NCI-H510A treated with DMSO at 0.1 percent for 48 hours (cell line): ENCODE measurements at places on chromosomes 2 and 18.

- DNase-seq, result peak; percentile 68
Measured at GRCh38 chr2:84881581-84882413, 913 bp upstream of the TRABD2A start.

- no peak for DNase-seq
Measured at GRCh38 chr18:77218642-77219041, 31.0 kb upstream of the GALR1 start.

GRCh38 chr2:226839161-226839560 is 3.3 kb downstream of the RHBDD1 start:
- peak; percentile 15 for DNase-seq

GRCh38 chr2:155350783-155351580 is 652.5 kb downstream of the KCNJ3 start:
- DNase-seq, result no peak

GRCh38 chr2:219522111-219523030 is 8.1 kb downstream of the ASIC4 start:
- peak; percentile 24 for DNase-seq

DNA sequence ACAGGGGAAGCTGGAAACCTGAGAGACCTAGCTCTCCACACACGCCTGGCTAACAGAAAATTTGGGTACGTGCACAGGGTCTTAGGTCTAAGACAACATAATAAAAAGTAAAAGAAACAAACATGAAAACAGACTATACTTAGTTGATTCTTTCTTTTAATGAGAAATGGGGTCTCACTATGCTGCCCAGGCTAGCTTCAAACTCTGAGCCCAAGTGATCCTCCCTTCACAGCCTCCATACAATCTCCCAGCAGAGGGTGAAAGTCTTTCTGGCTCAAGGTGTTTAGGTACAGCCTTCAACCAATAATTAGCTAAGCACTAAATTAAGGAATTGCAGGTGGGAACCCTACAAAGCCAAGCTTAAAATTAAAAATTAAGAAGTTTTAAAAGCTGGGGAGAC is 116.2 kb downstream of the MEMO1 start:
- DNase-seq, result no peak

GRCh38 chr2:148493822-148494563 is 150.6 kb upstream of the EPC2 start:
- no peak for DNase-seq

GRCh38 chr18:42230636-42231035 is 275.6 kb downstream of the PIK3C3 start:
- no peak for DNase-seq

GRCh38 chr2:113212245-113213060 is 38.7 kb downstream of the PSD4 start:
- DNase-seq, result no peak

GRCh38 chr2:143907801-143908200 is 612.1 kb downstream of the ZEB2 start:
- DNase-seq, result no peak

- DNase-seq, result no peak
Measured at GRCh38 chr18:63773551-63773950, 1.7 kb upstream of the SERPINB7 start.

DNA sequence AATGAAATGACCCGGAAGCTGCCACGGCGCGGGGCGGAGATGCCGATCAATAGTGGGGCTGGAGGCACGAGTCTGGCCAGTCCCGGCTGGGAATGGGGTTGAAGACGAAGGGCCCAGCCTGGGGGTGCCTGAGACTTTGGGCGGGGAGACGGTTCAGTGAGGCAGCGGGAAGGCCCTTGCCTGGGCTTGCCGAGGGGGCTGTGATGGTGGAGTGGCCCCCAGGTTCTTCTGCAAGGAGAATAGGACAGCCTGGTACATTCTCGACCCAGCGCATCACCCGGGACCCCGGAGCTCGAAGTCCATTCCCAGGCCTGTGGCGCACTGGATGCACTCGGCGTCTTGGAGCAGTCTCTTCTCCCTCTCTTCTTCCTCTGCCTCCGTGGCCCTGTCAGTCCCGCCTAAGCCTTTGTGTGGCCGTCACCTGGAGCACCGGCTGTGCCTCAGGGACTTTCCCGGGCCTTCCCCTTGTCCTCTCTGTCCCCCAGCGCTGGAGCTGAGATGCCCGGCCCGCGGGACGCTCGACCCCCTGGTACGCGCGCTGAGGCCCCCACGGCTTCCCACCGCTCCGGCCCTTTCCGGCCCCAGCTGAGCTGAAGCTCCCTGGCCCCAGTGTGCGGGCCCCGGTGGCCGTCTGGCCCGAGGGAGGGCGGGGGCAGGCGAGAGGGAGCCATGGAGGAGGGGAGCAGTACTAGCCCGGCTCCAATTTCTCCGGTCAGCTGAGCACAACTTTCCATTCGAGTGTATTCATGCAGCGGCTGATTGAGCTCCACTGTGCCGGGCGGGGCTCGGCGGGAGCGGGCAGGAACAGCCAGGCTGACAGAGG is 8.0 kb downstream of the SIX3 start:
- peak; percentile 78 for DNase-seq

DNA sequence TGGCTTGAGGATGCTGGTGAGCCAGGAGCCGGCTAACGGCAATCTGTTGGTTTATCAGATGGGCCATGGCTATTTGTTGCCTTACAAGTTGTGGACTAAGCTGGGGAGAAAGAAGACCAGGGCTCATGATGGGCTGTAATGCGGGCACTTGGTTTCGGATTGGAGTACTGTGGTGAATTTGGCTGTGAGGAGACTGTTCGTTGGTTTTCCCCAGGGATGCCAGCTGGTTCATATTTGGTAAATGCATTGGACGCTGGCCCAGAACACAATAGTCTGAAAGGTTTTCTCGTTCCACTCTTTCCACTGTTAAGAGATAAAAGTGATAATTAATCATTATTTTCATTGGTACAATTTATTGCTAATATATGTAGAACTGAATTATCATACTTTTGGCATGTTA is 108.9 kb downstream of the SATB2 start:
- DNase-seq, result no peak
